ENCODE measurements at places on chromosomes 12 and 14.

DNA sequence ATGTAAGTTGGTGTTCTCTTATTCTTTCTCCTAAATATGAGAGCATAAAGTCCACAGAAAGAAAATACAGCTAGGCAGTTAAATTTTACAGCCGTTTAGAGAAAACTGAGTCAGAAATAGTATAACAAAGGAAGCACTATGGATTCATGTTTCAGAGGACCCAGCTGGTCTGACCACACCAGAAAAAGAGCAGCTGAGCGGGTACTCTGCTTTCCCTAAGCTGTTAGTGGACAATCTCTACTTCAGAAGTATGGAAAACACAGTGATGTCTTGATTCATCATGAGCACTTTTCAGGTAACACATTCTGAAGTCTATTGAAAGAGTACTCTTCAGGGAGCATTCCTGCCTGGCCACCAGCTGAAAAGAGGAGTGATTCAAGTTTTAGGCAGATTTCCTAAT is 12.4 kb downstream of the PPM1H start:
- no peak for DNase-seq

DNA sequence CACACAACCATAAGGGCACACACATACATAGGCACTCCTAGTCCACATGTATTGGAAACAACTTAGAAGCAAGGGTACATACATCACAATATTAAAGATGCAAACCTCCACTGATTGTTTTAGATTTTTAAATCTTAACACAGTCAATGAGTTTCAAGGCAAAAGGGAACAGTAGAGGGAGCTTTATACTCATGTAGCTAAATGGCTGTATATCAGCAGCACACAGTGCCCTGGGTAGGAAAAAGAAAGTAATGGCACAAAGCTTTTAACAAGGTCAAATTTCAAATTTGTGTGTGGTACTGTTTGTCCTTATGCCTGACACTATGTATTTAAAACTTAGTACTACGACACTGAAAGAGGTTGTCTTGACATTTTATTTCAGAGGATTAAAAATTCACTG is 262.0 kb downstream of the MED13L start:
- peak; percentile 72 for DNase-seq

GRCh38 chr14:76904100-76904739 is 78.0 kb downstream of the LRRC74A start:
- peak; percentile 19 for DNase-seq

DNA sequence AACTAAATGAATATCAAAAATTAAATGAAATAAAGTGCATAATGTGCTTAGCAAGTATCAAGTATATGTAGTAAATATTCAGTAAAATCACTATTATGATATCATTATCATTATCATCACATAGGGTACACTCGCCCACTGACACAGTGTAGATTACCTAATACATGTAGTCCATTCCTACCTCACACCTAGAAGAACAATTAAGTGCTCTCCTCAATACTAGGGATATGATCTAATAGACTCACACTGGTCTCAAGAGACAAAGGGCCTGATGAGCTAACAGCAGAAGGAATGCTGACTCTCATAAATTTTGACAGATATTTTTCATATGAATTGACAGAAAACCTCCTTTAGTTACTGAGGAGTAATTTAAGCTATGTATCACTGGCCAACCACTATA is 29.1 kb downstream of the FSCB start:
- no peak for DNase-seq

DNA sequence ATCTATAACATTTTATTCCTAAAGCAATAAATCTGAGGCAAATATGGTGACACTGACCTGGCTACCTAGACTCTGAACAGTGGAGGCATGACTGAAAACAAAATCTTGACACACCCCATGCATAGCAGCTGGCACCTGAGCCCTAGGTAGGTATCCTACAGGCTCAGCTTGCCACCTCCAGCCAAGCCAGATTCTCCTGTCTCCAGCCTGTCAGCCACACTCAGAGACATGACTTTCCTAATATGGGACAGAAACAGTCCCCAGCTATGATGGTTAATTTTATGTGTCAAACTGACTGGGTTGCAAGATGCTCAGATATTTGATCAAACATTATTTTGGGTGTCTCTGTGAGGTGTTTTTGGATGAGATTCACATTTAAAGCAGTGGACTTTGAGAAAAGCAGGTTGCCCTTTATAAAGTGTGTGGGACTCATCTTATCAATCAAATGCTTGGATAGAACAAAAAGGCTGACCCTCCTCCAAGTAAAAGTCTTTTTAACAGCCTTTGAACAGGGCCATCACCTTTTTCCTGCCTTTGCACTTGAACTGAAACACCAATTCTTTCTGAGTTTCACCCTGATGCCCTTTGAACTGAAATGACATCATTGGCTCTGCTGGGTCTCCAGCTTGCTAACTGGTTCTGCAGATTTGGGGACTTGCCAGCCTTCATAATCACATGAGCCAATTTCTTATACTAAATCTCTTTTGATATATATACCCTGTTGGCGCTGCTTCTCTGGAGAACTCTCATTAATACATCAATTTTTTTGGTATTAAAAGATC is 125.4 kb downstream of the LLPH start:
- no peak for DNase-seq

DNA sequence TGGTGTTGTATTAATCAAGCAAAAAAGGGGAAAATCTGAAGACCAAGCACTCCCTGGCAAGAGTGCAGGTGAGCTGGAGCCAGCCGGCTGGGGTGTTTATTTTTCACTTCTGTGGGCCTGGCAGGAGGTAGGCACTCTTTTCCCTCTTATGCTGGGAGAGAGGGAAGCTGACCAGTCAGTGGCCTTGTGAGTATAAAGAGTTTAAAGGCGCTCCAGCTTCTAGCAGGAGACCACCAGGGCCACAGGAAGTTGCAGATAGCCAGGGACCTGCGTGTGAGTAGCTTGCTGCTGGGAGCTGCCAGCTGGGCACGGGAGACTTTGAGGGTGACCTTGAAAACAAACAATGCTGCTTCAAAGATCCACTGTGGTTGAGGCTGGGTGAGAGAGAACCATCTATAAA is 217.4 kb upstream of the PWP1 start:
- no peak for DNase-seq

- DNase-seq = no peak
These were observed 22.1 kb downstream of the FOXN3 start for GRCh38 chr14:89394972-89395371.

- peak; percentile 12 for DNase-seq
These were observed 220.0 kb downstream of the NEDD1 start for GRCh38 chr12:97127061-97127460.

DNA sequence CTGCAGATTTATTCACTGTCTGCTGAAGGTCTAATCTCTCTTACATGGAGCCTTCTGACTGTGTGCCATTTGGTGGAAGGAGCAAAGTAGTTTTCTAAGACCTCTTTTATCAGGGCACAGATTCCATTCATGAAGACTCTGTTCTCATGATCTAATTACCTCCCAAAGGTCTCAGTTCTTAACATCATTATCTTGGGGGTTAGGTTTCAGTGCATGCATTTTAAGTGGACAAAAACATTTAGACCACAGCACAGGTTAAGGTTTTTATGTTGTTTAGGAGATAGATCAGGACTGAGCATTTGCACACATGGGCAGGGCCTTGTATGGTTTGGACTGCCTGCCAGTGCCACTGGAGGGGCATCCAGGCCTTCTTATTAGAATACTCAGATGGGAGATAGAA is 746.1 kb downstream of the C12orf50 start:
- no peak for DNase-seq

DNA sequence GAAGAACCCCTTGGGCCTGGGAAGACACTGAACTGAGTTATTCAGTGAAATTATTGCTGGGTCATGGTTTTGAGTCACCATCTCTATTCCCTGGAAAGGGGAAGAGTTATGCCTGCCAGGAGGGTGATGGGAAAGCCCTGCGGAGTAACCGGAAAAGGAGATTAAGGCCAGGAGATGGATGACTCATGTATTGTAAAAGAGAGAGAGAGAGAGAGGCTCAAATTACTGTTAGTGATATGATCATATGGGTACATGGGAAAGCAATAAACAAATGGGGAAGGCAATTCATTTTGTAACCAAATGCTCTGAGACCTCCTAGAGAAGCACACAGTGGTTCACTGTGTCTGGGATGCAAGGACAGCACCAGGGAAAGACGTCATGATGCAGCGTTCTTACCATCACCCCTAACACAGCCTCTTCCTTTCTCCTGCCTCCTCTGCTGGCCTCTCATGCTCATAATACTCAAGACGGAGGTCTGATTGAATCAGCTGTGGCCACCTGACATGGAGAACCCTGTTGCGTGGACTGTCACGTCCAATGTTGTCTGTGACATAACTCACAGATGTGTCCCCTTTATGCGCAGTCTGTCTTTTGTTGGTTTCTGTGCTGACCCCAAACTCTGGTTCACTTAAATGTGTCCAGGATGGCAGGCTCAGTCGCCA is 243.7 kb downstream of the TMEM132D start:
- no peak for DNase-seq

DNA sequence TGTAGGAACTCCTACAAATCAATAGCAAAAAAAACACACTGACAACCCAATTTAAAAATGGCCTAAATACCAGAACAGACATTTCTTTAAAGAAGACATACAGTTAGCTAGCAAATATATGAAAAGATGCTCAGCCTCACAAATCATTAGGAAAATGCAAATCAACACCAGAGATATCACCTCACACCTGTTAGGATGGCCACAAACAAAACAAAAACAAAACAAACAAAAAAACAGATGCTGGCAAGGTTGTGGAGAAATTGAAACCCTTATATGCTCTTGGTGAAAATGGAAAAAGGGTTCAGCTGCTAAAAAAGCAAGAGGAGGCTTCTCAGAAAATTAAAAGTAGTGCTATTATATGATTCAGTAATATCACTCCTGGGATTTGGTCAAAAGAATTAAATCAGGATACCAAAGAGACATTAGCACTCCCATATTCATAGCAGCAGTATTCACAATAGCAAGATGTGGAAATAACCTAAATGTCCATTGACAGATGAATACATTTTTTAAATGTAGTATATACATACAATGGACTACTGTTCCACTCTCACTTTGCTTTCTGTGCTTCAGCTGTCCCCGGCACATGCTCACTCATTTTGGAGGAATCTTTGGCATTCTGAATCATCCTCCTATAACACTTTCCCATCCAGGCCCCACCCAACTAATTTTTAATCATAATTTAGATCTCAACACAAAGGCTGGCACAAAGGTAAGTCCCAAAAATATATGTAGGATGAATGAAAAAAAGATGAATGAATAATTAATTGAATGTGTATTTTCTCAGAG is 99.1 kb downstream of the SYT1 start:
- DNase-seq = no peak

DNA sequence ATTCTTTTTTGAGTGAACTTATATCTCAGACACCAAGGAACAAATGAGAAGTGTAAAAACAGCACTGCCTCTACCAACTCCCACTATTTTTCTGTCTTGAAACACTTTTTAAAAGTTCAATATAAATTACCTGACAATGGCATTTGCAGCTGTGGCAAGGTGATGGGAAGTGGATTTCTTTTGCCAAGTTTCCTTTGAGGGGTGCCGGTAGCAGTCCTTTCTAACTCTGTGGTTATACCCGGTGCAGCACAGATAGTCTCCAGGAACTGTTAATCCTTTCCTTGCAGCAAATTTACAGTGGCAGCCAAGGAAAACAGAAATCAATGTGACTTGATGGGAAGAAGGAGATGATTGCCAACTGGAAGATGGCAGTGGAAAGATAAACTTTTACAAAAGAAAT is 243.7 kb downstream of the BCAT1 start:
- no peak for DNase-seq

- DNase-seq = peak; percentile 49
These were observed 211.1 kb upstream of the RGS6 start for GRCh38 chr14:71720978-71721624.

GRCh38 chr12:97022536-97023230 is 115.6 kb downstream of the NEDD1 start:
- DNase-seq = no peak

DNA sequence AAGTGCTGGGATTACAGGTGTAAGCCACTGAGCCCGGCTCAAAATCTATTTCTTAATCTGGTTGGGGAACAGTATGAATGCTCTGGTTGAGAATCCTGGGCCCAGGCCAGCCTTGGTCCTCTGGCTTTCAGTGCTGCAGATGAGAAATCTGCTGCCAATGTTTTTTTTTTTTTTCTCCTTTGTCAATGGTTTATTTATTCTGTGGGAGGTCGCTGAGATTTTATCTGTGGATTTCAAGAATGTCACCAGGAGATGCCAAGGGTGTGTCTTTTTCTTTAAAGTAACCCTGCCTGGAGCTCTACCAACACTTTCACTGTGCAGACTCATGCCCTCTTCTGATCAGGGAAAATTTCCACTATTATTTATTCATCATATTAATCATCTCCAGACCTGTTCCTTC is 3.6 kb downstream of the SLC25A29 start:
- DNase-seq = no peak

Data from dermis microvascular lymphatic vessel endothelial cell (primary cell).